GM12878 (cell line): ENCODE measurements at places on chromosomes 5 and 9. TPM values are rescaled to one million over a fixed set of nuclear protein-coding genes. Genes with fewer than 3 reads are reported as not detected.

DNA sequence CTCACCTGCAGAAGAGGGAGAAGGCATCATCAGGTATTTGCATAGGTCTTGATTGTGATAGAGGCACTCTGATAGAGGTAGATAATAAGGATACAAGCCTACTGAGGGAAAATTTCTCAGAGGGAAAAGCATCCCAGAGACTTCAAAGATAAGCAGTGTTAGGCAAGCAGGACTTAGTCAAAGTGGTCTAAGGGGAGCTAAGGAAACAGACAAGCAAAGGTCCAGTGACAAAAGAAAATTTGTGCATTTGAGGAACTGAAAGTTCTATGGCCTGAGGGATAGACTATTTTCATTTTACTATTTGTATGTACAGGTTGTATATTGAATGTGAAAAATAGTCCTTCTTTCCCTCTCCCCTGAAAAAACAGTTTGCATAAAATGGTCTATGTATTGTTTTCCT, 27.4 kb downstream of the OXCT1 start:
- H3K4me1 ChIP-seq = peaks cover 11% of the 10 kb centered on the region
- H3K27ac ChIP-seq = no peak overlapping the region; the same call in 1 of the 2 replicates
- DNase-seq = peak; percentile 46
- H3K4me3 ChIP-seq = no peak overlapping the region
- H3K27me3 ChIP-seq = no peaks in the 10 kb centered on the region

DNA sequence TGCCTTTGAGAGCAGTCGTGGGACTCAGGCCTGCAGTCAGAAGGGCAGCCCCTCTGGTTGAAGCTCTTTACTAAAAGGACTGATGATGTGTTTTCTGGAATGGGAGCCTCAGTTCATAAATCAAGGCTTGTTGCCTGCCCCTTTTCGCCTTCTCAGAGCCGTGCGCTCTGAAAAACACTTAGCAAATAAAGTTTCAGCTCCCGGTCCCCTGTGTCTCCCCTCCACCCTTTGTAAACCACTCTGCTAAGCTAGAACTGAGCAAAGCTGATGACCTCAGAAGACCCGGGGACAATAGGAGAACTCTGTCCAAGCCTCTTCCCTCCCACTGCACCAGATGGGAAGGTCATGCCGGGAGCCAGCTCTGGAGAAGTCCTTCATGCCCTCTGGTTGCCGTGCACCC, 39.3 kb upstream of the ADRA1B start:
- H3K27me3 ChIP-seq = peaks cover 1% of the 10 kb centered on the region; the same call in 1 of the 2 replicates
- no peak overlapping the region for H3K4me3 ChIP-seq
- no peaks in the 10 kb centered on the region for H3K36me3 ChIP-seq
- DNase-seq = no peak

DNA sequence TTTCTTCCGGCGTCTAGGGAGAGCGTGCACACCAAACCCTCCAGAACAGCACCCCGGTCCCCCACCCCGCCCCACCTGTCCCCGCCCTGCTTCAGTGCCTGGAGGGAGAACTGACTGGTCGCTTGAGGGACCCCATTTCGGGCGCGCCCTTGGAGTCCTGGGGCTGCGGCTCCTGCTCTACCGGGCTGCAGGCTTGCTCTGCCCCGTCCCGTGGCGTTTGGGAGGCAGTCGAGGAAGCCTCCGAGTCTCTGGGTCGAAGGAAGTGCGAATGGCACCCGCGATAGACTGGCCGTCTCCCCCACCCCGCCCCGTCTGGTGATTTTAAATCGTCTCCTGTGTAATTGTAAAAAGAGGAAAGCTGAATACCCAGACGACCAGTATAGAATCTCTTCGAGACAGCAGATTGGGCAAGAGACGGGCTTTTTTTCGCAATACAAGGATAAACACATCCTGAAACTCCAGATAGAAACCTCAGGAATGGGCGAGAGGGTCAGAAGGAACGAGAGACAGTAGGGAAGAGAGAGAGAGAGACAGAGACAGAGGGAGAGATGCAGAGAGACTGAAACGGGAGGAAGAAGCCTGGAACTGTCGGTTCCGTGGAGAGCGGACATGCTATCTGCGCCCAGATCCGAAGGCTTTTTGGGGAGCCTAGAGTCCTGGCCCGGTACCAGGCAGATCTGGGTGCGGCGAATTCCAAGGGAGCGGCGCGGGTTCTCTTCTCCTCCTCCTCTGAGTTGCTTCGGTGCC, 9.9 kb downstream of the PRDM6 start:
- no peaks in the 10 kb centered on the region for H3K36me3 ChIP-seq
- no peak overlapping the region for H3K27ac ChIP-seq
- H3K4me1 ChIP-seq = no peaks in the 10 kb centered on the region
- no peak for DNase-seq
- H3K27me3 ChIP-seq = peaks cover 13% of the 10 kb centered on the region
- H3K4me3 ChIP-seq = no peak overlapping the region

The ZFAND5 gene
- total RNA-seq = 89.3 and 89.9 TPM in 2 replicates

The OR13C9 gene
- not detected in 2 replicates for total RNA-seq
